ENCODE measurements at places on chromosomes 1 and 21. TPM values are rescaled to one million over a fixed set of nuclear protein-coding genes. Genes with fewer than 3 reads are reported as not detected.

NPHS2 gene
- total RNA-seq = not detected

OR2T8 gene
- not detected for total RNA-seq

GSTM2 gene
- total RNA-seq = 23.8 TPM

TRAF3IP3 gene
- 4.7 TPM for total RNA-seq

BCAN gene
- total RNA-seq = not detected

CFAP57 gene
- total RNA-seq = not detected

DNA sequence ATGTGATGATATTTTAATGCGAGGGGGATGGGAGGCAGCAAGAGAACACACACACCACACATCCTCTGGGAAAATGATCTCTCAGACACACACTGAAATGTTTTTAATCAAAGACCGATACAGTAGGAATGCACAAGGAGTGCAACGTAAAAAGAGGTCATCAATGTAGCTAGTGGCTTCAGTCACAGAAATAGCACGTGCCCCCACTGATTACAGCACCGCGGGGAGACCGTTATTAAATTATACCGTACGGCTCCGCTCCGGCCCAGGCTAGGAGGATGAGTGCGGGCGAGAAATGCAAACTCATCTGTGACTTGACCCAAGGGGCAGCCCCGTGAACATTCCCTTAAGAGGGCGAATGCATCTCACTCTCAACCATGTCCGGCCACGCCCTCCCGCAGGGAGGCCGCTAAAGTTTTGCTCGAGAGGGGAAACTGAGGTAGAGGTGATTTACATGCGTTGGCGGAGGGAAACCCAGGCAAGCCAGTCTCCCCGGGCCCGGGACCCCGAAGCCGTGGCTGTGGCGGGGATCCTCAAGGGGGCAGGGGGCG lies 552 bp downstream of the UBR4 start:
- DNase-seq = no peak

DNA sequence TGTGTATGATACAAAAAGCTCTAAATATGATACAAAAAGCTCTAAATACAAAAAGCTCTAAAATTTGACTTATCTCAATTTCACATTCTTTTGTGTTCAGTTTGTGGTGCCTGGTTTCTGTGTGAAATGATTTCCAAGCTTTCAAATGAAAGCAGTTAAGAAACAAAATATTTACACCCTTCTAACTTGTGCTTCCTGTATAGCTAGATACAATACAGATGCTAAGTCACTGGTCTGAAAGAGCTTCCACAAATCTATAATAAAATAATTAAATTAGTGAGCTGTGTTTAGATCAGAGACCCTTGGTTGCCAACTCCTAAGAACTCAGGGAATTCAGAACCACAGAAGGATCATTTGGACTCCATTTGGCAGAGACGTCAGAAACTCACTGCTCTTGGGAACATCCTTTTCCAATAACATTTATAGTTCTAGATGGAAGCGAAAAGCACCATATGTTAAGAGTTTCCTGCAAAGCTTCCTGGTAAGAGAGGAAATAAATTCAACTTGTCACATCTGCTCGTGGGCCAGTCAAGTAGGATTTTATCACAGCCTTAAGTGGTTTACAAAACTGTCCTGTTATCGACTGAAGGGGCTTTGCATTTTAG lies 1079.1 kb downstream of the ADGRL2 start:
- no peak for DNase-seq

DNA sequence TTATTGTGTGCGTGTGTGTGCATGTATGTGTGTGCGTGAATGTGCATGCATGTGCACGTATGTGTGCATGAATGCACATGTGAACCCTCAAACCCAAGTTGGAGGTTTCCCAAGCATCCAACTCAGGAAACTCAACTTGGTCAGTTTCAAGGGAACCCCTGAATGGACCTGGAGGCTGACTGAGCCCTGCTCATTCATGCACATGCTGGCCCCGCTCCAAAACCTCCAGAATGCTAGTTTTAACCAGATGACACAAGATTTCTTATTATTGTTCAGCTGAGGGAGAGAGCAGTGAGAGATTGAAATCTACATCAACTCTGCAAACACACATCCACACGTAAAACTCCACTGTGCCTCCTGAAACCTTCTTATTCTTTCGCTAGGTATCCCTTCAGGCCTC lies 104.4 kb downstream of the OMA1 start:
- DNase-seq = no peak

DNA sequence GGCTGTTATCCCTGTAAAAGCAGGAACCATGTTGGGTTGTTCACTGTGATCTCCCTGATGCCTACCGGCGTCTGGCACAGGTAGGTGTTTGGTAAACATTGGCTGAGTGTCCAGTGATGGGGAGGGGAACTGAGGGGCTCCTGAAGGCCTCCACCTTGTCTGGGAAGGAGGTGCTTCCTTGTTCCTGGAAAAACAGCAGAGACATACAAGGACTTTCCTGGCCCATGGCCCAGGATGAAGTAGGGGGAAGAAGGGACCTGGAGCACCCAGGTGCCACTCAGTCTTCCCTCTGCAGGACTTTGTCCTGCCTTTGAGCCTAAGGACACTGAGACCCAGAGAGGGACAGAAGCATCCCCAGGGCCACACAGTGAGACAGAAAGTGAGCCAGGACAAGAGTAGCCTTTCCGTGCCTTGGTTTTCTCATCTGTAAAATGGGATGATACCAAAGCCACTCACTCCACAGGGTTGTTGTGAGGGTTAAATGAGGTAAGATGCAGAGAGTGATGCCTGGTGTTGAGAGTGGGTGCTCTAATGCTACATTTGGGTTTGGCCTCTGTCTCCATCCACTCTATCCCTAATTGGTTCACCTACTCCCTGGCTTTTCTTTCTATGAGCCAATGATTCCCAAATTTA lies 6.1 kb upstream of the HEYL start:
- DNase-seq = no peak

- DNase-seq = no peak
Measured at GRCh38 chr1:41998250-41998649, 79.5 kb upstream of the HIVEP3 start.

DNA sequence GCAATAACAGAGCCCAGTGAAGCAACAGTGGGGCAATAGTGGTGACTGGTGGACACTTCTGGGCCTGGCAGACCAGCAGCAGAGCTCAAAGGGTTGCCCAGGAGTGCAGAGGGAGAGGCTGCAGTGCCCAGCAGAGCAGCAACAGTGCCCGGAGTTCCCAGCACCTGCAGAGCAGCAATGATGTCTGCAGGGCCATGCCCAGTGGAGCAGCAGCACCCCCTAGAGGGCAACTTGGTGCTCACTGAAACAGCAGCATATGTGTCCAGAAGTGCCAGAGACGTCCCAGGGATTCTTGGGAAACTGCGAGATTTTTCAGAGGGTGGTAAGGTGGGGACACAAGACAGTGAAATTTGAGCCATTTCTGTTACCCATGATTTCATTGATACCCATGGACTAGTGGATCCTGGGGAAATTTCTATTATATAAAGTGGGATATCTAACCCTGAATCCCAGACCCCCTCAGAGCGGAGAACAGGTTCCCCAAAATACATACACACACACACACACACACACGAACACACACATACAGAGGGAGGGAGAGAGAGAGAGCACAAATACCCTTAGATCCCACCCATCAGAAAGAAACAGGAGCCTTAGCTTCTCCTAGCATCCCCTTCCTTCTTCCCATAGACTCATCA lies 156.9 kb upstream of the GJB5 start:
- peak; percentile 80 for DNase-seq

Data from mucosa of descending colon (tissue), 3 donors.